M059J (cell line): ENCODE measurements at places on chromosomes 12 and 14. TPM values are rescaled to one million over a fixed set of nuclear protein-coding genes. Genes with fewer than 3 reads are reported as not detected.

The ANGEL1 gene
- 1.0 and 6.6 TPM in 2 replicates for total RNA-seq

The MDGA2 gene
- not detected in 2 replicates for total RNA-seq

The TSPAN11 gene
- total RNA-seq: 0.39 and 0.44 TPM in 2 replicates

The SYCP3 gene
- total RNA-seq: 0.76 TPM in 1 of 2 replicates, not detected in the other
